ENCODE measurements at places on chromosomes 12 and 14. TPM values are rescaled to one million over a fixed set of nuclear protein-coding genes. Genes with fewer than 3 reads are reported as not detected.

LRP1 gene
- total RNA-seq: 404 TPM

DNA sequence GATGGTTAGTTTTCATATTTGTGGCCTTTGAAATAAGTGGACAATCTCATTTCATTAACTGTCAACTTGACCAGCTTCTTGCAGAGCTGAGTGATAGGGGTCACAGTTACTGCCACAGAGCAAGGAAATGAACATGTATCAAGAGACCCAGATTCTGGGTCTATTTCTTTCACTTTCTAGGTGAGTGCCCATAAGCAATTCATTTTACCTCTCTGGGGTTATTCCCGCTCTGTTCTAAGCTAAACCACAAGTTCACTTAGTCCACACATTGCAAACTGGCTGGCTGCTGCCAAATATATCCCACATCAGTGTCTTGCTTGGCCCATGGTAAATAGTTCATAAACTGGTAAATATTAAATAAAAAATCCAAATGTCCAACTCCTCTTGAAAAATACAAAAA lies 29.9 kb downstream of the GPHB5 start:
- peaks cover 21% of the 10 kb centered on the region for H3K36me3 ChIP-seq
- no peaks in the 10 kb centered on the region for H3K27me3 ChIP-seq
- DNase-seq: no peak
- no peak overlapping the region for H3K27ac ChIP-seq
- no peak overlapping the region for H3K4me3 ChIP-seq

GRCh38 chr14:62143245-62143644 lies 381.0 kb downstream of the SNAPC1 start:
- H3K4me3 ChIP-seq: no peak overlapping the region
- H3K36me3 ChIP-seq: no peaks in the 10 kb centered on the region
- DNase-seq: no peak
- no peaks in the 10 kb centered on the region for H3K27me3 ChIP-seq

GRCh38 chr12:7857971-7858370 lies 14.7 kb downstream of the SLC2A14 start:
- H3K4me1 ChIP-seq: no peaks in the 10 kb centered on the region
- peaks cover 5% of the 10 kb centered on the region for H3K27me3 ChIP-seq
- DNase-seq: no peak
- no peak overlapping the region for H3K27ac ChIP-seq
- H3K4me3 ChIP-seq: no peak overlapping the region

- DNase-seq: peak; percentile 97
- H3K4me1 ChIP-seq: peaks cover 40% of the 10 kb centered on the region
- H3K27ac ChIP-seq: peak within 1 kb of the TSS; percentile 94
Measured at GRCh38 chr14:68979021-68979721, at the start of gene ACTN1. Gene ACTN1 (minus strand): TSS chr14:68979302. CDS start chr14:68979056, 246 bp downstream.
